ENCODE measurements at places on chromosomes 2 and 18. TPM values are rescaled to one million over a fixed set of nuclear protein-coding genes. Genes with fewer than 3 reads are reported as not detected.

PROKR1 gene
- not detected for total RNA-seq

SIX3 gene
- total RNA-seq = not detected

ALPI gene
- not detected for total RNA-seq

RBFA gene
- 35.0 TPM for total RNA-seq

LOXHD1 gene
- total RNA-seq = not detected

CD8A gene
- not detected for total RNA-seq

Measured in MG63 (cell line).